ENCODE measurements at places on chromosomes 5 and 9. TPM values are rescaled to one million over a fixed set of nuclear protein-coding genes. Genes with fewer than 3 reads are reported as not detected.

Gene TOR1A
- 16.1 TPM for total RNA-seq

GRCh38 chr5:53934151-53934820 lies 373.8 kb downstream of the NDUFS4 start:
- H3K4me3 ChIP-seq = no peak overlapping the region
- no peak for DNase-seq
- H3K36me3 ChIP-seq = no peaks in the 10 kb centered on the region
- H3K27ac ChIP-seq = no peak overlapping the region
- H3K4me1 ChIP-seq = peaks cover 15% of the 10 kb centered on the region
- no peaks in the 10 kb centered on the region for H3K27me3 ChIP-seq

GRCh38 chr5:160831801-160832200 lies 20.2 kb downstream of the ATP10B start:
- no peak overlapping the region for H3K27ac ChIP-seq
- no peaks in the 10 kb centered on the region for H3K4me1 ChIP-seq
- DNase-seq = no peak
- no peak overlapping the region for H3K4me3 ChIP-seq
- H3K36me3 ChIP-seq = no peaks in the 10 kb centered on the region

GRCh38 chr5:151005950-151006576 lies 14.3 kb upstream of the GPX3 start:
- peak overlapping the region; percentile 88 for H3K27ac ChIP-seq
- H3K4me1 ChIP-seq = no peaks in the 10 kb centered on the region
- DNase-seq = peak; percentile 96
- H3K4me3 ChIP-seq = no peak overlapping the region
- no peaks in the 10 kb centered on the region for H3K36me3 ChIP-seq
- H3K27me3 ChIP-seq = no peaks in the 10 kb centered on the region

Gene FGFR4
- 0.48 TPM for total RNA-seq

- H3K27ac ChIP-seq = no peak overlapping the region
- H3K4me1 ChIP-seq = no peaks in the 10 kb centered on the region
- H3K27me3 ChIP-seq = no peaks in the 10 kb centered on the region
- no peaks in the 10 kb centered on the region for H3K36me3 ChIP-seq
These were observed 192.9 kb upstream of the SLC27A6 start for GRCh38 chr5:128772356-128772755.

DNA sequence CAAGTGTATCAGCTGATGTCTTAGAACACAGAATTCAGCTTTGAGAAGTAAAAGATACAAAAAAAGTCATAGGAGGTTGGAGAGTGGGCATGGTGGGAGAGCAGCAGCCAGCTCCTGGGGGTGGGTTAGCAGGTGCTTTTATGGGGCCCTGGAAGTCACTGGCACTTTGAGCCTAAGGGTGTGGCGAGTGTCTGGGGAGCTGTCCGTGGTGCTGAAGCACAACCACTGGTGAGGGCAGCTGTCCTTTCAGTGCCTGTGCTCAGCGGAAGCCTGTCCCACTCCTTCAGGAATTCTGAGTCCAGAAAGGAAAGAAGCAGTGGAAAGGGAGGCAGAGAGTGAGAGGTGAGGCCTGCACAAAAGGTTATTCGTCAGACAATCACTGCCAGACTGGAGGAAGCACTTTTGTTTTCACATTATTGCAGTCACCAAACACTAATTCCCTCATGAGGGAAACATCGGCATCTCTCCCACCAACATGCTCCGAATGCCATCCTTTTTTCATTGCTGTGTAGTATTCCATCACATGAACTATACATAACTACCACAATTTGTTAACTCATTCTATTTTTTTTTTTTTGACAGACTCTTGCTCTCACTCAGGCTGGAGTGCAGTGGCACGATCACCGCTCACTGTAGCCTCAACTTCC lies 59.4 kb upstream of the RAPGEF1 start:
- H3K4me1 ChIP-seq = no peaks in the 10 kb centered on the region
- no peak overlapping the region for H3K4me3 ChIP-seq
- no peak overlapping the region for H3K27ac ChIP-seq

GRCh38 chr5:52685566-52685965 lies 102.2 kb upstream of the ITGA1 start:
- H3K27ac ChIP-seq = no peak overlapping the region
- DNase-seq = no peak
- H3K4me1 ChIP-seq = peaks cover 5% of the 10 kb centered on the region
- no peak overlapping the region for H3K4me3 ChIP-seq
- no peaks in the 10 kb centered on the region for H3K27me3 ChIP-seq

DNA sequence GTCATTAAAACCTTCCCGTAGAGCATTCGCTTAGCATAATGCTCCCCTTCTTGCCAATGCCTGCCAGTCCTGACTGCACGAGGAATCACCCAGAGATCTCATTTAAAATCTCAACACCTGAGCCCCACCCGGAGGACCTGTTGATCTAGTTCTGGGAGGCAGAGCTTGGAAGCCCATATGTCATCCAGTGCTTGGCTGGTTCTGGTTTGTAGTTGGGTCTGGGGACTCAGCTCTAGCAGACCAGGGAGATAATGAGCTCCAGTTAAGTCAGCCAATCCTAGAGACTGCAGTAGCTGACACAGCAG lies 131.8 kb upstream of the DAP start:
- H3K4me1 ChIP-seq = no peaks in the 10 kb centered on the region
- no peaks in the 10 kb centered on the region for H3K36me3 ChIP-seq
- no peak for DNase-seq
- no peaks in the 10 kb centered on the region for H3K27me3 ChIP-seq
- no peak overlapping the region for H3K27ac ChIP-seq

GRCh38 chr5:94901191-94901979 lies 282.9 kb downstream of the SLF1 start:
- H3K36me3 ChIP-seq = no peaks in the 10 kb centered on the region
- H3K4me1 ChIP-seq = no peaks in the 10 kb centered on the region
- H3K4me3 ChIP-seq = no peak overlapping the region
- H3K27ac ChIP-seq = no peak overlapping the region

Gene ZBED3
- total RNA-seq = 4.3 TPM

DNA sequence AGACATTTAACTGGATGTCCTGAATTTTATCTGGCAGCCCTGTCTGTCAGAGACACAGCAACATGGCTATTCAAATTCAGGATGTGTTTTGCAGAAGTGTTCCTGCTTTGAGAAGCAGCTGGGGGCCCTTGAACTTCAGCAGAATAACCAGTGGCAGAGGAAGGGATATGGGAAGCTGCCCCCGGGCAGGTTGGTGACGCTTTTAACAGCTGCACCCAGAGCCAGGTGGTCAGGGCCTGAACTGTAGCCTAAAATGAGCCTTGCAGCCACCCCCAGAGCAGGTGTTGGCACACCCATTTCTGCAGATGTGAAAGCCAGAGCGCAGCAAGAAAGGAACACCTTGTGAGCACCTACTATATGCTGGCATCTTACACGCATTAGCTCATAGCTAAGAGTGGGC lies 128.7 kb upstream of the BOD1 start:
- H3K27ac ChIP-seq = no peak overlapping the region
- no peaks in the 10 kb centered on the region for H3K36me3 ChIP-seq
- H3K27me3 ChIP-seq = no peaks in the 10 kb centered on the region
- no peak overlapping the region for H3K4me3 ChIP-seq

DNA sequence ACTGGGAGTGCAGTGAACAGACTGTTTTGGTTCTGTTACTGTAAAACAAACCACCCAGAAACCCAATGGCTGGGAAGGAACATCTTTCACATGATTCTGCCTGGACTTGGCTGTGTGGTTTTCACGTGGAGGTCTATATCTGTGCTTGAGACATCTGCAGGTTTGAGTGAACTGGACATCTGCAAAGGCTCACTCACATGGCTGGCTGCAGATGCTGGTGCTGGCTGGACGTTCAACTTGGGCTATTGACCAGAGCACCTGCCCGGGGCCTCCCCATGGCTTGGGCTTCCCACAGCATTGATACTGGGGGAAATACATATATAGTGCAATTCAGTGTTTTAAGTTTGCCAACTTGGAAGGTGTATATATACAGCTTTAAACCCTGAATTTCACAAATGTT lies 6.8 kb downstream of the CTSL start:
- no peak for DNase-seq
- no peaks in the 10 kb centered on the region for H3K27me3 ChIP-seq
- H3K36me3 ChIP-seq = peaks cover 46% of the 10 kb centered on the region
- peaks cover 28% of the 10 kb centered on the region for H3K4me1 ChIP-seq

- no peak overlapping the region for H3K4me3 ChIP-seq
- H3K4me1 ChIP-seq = no peaks in the 10 kb centered on the region
These were observed 1568.9 kb upstream of the ACO1 start for GRCh38 chr9:30815585-30815984.

Gene LRRC19
- not detected for total RNA-seq

GRCh38 chr5:138933522-138934290 lies 58.6 kb upstream of the LRRTM2 start:
- no peak overlapping the region for H3K4me3 ChIP-seq
- peaks cover 30% of the 10 kb centered on the region for H3K4me1 ChIP-seq
- peak; percentile 54 for DNase-seq

Gene C9orf50
- not detected for total RNA-seq

Gene PRUNE2
- total RNA-seq = 28.5 TPM

- no peak for DNase-seq
- no peak overlapping the region for H3K4me3 ChIP-seq
- no peaks in the 10 kb centered on the region for H3K27me3 ChIP-seq
- no peak overlapping the region for H3K27ac ChIP-seq
- H3K4me1 ChIP-seq = no peaks in the 10 kb centered on the region
These were observed 60.7 kb downstream of the MED27 start for GRCh38 chr9:132018957-132019405.

Gene LCP2
- total RNA-seq = 3.9 TPM

DNA sequence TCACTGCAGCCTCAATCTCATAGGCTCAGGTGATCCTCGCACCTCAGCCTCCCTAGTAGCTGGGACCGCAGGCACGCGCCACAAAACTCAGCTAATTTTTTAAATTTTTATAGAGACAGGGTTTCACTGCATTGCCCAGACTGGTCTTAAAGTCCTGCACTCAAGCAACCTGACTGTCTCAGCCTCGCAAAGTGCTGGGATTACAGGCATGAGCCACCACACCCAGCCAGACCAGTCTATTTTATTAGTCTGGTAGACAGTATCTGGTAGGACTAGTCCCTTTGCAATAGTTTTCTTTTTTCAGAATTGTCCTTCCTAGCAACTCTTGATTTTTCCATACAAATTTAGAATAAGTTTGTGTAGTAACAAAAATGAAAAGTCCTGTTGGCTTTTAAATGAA lies 14.1 kb upstream of the GPR150 start:
- no peak overlapping the region for H3K27ac ChIP-seq
- H3K27me3 ChIP-seq = no peaks in the 10 kb centered on the region
- DNase-seq = no peak
- H3K4me3 ChIP-seq = no peak overlapping the region
- no peaks in the 10 kb centered on the region for H3K36me3 ChIP-seq

DNA sequence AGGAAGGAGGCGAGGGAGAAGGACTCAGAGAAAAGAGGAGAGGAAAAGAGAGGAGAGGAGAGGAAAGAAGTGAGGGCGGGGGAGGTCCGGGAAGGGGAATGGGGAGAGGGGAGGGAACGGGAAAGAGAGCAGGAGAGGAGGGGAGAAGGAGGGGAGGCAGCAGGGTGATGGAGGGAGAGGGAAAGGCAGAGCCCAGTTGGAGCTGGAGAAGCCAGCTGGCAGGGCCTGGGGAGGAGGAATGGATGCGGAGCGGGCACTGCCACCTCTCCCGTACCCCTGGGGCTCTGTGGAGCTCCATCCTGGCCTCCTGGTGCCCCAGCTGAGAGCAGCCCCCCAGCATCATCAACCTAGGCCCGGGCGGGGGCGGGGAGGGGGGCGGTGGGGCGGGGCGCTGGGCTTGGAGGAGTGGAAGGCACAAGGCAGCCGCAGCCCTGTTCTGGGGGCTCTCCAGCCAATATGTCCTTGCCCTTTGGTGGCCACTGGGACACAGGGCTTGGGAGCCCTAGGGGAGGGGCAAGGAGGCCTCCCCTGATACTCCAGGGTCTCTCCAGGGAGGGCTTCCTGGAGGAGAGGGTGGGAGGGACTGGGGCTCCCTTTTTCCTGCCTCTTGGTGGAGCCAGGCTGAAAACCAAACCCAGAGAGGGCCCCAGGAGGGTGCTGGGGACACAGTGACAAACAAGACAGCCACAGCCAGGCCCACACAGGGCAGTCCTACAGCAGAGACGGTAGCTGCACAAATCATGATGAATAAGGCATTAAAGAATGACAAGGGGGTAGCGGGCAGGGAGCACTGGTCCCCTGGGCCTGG lies 123.7 kb downstream of the C9orf50 start:
- no peaks in the 10 kb centered on the region for H3K36me3 ChIP-seq
- peak overlapping the region; percentile 61 for H3K4me3 ChIP-seq

DNA sequence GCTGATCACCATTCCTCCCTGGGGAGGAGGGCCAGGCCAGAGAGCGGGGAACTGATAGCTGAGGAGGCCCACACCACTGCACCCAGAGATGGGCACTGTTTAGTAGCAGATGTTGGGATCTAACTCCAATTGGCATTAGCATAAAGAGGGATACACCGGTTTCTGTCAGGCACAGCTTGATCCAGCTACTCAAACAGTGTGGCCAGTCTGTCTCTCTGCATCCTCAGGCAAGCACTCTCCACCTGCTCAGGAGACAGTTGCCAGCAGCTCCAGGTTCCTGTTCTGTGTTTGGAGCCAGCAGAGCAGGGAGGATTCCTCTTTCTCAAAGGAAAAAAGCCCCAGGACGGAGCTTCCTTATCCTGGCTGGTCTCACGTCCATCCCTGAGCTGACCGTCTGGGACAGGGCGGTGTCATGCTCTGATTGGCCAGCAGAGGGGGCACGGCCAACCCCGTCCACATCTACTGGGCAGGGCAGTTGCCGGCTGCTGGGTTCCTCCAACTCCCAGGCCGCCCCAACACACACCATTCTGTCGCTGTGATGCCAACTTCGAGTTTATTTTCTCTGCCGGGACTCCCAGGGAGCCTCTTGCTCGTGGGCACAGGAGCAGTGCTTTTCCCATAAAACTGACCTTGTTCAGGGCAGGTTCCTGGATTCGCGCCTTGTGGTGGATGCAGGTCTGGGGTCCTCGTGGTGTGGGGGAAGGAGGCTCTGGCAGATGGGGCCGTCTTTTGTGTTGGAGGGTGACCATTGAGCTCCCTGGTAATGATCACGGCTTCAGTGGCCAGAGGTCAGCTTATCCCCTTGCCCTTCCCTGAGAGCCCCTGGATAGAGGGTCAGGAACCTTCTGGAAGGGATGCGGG lies 47.9 kb downstream of the COL5A1 start:
- H3K4me3 ChIP-seq = no peak overlapping the region
- no peaks in the 10 kb centered on the region for H3K27me3 ChIP-seq
- H3K4me1 ChIP-seq = peaks cover 20% of the 10 kb centered on the region
- H3K36me3 ChIP-seq = no peaks in the 10 kb centered on the region

Gene CYLC2
- not detected for total RNA-seq

DNA sequence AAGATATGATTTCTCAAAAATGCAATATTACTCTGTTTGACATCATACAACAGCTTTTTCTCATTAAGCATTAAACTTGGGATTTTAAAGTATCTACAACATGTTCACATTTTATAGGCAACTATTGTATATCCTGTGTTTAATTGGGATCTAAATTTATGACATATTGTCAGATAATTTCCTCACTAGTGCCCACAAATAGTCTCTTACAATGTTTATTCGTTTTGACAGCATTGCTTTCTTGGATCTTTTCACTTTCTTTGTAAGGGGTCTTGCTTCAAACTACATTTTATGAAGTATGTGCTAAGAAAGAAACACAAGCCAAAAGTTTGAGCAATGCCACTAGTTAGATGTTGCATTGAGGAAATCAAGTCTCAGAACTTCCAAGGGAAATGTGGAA lies 285.1 kb downstream of the TMEM167A start:
- H3K4me1 ChIP-seq = no peaks in the 10 kb centered on the region
- H3K4me3 ChIP-seq = no peak overlapping the region
- DNase-seq = no peak
- H3K36me3 ChIP-seq = no peaks in the 10 kb centered on the region
- H3K27ac ChIP-seq = no peak overlapping the region

Gene TUBB4B
- total RNA-seq = 394 TPM

Gene C7
- 687 TPM for total RNA-seq
